ENCODE measurements at places on chromosomes 4 and X.

DNA sequence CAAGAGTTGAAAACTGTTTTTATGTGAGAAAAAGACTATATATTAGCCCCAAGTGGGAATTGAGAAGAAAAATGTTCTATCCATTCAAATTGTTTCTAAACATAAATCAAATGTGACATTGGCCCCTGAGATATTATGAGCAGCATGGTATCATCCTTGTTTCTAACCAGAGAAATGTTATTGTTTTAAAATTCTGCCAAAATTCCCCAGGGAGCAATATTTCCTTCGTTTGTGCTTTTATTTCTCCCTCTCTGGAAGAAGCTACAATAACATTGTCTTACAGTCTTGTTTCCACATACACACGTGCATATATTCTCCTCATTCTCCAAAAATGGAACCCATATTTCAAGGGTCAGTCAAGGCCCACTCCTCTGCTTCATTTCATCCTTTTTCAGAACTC lies 46.7 kb downstream of the MAGEB17 start:
- no peak for DNase-seq

DNA sequence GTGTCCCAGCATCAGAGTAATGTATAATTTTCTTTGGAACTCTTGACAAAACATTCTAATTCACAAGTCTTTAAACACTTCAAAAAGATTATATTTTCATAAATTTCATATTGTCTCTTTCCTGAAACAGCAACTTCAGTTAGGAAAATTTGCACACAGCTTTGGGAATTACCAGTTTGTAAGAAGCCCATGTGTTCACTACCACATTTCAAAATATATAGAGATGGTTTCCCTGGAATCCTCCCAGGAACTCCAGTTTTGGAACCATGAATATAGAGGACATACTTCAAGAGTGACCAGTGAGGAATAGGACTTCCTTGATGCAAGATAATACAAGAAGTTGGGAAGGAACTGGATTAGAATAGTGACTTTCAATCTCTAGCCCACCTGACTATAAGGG lies 28.7 kb upstream of the HPGDS start:
- no peak for DNase-seq

GRCh38 chrX:30568136-30568535 lies 9.4 kb downstream of the TASL start:
- DNase-seq: no peak

- no peak for DNase-seq
These were observed 235.7 kb upstream of the LDB2 start for GRCh38 chr4:17134100-17134499.

- no peak for DNase-seq
These were observed 455.7 kb downstream of the GABRG1 start for GRCh38 chr4:45668128-45668527.

DNA sequence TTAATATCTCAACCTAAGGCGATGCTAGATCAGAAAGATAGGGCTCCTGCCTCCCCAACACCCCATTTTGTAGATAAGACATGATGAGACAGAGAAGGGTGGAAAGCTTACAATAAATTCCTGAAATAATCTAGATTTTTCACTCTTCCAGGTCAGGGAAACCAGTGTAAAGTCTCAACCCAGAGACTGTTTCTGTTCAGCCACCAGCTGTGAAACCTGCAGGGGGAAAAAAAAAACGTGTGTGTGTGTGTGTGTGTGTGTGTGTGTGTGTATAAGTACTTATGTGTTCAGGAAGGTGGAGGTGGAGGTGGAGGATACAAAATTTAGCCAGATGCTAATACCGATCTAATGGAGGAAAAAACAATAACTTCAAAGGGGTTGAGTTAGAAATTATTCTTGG lies 773 bp upstream of the ITM2A start:
- no peak for DNase-seq

DNA sequence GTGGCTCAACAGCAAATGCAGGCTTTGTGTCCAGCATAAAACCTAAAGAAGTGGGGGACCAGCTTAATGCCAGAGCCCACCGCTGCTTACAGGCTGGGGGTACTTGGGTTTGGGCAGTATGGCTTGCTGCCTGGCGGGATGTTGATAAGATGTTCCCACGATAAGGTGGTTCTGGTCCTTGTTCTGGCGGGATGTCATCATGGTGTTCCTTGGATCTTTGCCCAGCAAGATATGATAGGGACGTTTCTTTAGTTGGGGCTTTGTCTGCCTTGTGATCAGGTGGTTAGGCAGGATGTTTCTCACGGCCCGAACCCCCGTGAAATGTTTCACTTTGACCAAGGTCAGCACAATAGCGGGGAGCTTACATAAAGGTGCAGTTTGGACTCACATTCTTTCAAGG lies 35.3 kb downstream of the PNPLA4 start:
- DNase-seq: no peak

DNA sequence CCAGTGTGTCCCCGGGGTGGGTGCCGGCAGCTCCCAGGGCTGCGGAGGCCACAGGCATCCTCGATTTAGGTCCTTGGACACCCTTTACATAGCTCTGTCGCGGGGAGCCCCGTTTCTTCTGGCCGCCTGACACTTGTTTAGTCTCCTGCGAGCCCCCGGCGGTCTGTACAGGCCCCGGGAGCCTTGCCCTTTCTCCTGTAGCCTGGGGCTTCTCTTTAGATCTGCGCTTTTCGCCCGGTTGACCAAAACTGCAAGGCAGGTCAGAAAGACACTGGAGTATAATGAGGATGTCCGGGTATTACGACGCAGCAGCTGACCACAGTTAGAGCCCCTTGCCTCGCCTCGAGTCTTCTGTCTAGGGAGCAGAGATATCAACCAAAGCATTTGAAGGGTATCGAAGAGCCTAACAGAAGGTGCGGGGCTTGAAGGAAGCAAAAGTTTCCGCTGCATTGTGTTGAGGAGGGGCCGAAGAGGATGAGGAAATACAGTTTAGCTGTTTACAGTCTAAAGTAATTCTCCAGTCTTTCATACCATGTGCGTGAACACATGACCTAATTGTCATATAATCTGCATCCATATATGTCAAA lies 479 bp downstream of the BRCC3 start:
- peak; percentile 17 for DNase-seq

All from stimulated activated CD4-positive, alpha-beta T cell treated with anti-CD3 and anti-CD28 coated beads, Interleukin-2, amount 100 ng/mL, for 24 hours (primary cell).